ENCODE measurements at places on chromosomes 5 and 9.

- no peak for DNase-seq
Measured at GRCh38 chr9:68847765-68848164, 142.7 kb downstream of the PIP5K1B start.

GRCh38 chr9:111743275-111743674 is 51.5 kb downstream of the SHOC1 start:
- no peak for DNase-seq

GRCh38 chr9:70954126-70954525 is 167.3 kb downstream of the TRPM3 start:
- no peak for DNase-seq

GRCh38 chr5:119876522-119876921 is 247.2 kb downstream of the FAM170A start:
- DNase-seq: no peak

DNA sequence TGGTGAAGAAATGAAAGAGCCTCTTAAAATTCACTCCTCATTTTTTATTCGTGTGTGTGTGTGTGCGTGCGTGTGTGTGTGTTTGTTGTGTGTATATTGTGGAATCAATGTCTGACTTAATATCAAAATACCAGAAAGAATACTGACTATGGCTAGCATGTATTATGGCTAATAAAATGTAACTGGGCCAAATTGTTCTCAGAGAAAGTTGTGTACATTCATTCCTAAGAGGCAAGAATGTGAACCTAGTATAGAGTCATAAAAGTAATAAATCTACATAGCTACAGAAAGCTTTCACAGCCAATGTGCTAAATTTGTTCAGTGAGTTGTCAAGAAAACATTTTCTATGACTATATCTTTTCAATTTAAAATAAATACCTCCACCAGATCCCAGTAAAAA is 211.5 kb downstream of the EBF1 start:
- no peak for DNase-seq

DNA sequence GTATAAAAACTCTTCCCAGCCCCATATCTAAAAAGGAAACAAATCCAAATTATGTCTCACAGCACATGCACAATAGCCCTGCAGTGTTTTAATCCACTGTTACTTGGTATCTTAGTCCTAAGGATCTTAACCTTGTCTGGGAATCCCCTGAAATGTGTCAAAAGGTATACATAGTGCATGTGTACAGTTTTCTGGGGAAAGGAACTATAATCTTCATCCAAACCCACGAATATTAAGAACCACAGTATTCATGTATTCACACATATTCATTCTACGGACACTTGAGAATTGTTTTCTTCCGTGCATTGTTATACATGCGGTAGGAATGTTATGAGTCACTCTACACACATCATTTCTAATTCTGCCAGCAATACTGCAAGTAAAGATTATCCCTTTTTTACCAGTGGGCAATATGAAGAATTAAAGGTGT is 47.8 kb upstream of the SNX2 start:
- no peak for DNase-seq

GRCh38 chr9:4594545-4594944 is 67.5 kb upstream of the PLPP6 start:
- no peak for DNase-seq

All from memory B cell (primary cell).